NCI-H526 (cell line): ENCODE measurements at places on chromosomes 3 and 15.

GRCh38 chr3:189921770-189922169 lies 198.9 kb downstream of the P3H2 start:
- DNase-seq = no peak

- DNase-seq = no peak
Measured at GRCh38 chr15:98416222-98416855, 232.0 kb upstream of the IGF1R start.

- no peak for DNase-seq
Measured at GRCh38 chr3:170307671-170308405, 49.7 kb upstream of the SKIL start.

GRCh38 chr15:57215326-57215725 lies 161.0 kb upstream of the CGNL1 start:
- no peak for DNase-seq

DNA sequence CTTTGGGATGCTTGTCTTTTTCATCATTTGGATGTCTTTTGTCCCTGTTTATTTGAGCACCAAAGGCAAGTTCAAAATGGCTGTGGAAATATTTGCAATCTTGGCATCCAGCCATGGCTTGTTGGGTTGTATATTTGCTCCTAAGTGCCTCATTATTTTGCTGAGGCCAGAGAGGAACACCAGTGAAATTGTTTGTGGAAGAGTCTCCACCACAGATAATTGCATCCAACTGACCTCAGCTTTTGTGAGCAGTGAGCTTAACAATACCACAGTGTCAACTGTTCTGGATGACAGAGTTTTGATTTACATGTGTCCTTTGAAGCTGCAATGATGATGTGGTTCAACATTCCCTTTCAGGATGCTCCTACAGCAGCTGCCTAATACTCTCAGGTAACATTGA lies 83.0 kb upstream of the KCNAB1 start:
- peak; percentile 86 for DNase-seq
